WTC11 (cell line): ENCODE measurements at places on chromosomes 5 and 9. TPM values are rescaled to one million over a fixed set of nuclear protein-coding genes. Genes with fewer than 3 reads are reported as not detected.

DNA sequence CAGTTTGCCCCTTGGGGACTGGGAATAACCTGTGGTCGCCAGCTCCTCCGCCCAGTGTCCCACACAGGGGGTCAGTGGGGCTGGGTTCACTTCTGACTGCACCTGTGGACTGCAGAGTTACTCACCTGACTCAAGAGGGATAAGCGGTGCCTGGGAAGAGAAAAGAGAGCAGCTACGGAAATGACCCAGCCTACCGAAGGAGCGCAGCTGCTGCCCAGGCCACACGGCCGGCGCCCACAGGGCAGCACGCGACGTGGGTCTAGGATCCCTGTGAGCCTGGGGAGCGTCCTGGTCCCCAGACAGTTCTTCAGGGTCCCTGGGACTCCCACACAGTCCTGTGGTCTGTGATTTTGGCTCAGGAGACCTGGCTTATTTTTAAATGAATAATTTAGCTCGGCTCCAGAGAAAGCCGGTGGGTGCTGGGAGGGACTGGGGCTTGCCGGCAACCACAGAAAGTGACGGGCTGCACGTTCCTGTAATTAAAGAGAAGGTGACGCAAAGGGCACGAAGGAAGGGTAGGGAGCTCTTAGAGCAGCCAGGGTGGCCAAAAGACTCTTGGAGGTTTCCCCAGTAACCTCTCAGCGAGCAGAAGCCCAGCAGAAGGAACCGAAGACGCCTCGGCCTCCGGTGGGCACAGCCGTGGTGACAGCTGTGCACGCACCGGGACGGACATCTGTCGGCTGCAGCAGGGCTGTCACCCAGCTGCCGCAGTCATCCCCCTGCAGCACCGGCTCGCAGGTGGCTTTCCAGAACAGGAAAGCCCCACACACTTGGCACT, 97.5 kb upstream of the FCN2 start:
- H3K27me3 ChIP-seq: no peaks in the 10 kb centered on the region
- no peak overlapping the region for H3K27ac ChIP-seq
- no peak for DNase-seq
- no peak overlapping the region for H3K4me3 ChIP-seq

DNA sequence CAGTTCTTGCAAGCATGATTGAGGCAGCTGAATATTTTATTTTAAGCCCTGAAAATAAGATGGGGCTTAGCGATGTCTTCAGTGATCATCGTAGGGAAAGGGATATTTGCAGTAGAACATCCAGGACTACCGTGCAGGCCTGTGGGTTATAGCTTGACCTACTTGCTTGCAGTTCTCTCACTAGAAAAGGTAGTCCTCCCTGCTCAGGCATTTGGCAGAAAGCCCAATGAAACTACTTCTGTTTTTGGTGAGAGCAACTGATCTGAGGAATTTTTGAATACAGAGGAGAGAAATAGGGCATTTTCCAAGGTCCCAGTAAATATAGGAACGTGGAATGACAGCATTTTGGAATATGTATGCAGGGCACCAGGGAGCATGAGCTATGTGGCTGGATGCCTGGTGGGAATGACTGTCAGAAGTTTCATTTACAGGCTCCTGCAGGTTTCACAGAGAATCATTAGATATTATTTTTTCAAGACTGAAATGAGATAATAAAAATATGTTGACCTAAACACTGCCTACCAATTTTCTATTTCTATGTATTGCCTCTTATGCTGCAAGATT, 417.9 kb upstream of the ACTBL2 start:
- no peaks in the 10 kb centered on the region for H3K36me3 ChIP-seq

The ADAMTS13 gene
- 12.0 to 16.4 TPM (median 15.9 TPM) in 3 replicates for total RNA-seq

The SETD9 gene
- total RNA-seq: 6.7 to 9.5 TPM (median 8.1 TPM) in 3 replicates

- no peak overlapping the region for H3K4me3 ChIP-seq
- H3K36me3 ChIP-seq: no peaks in the 10 kb centered on the region
- peak; percentile 81 for DNase-seq
- no peak overlapping the region for H3K27ac ChIP-seq
Measured at GRCh38 chr5:38382898-38383297, 124.5 kb downstream of the EGFLAM start.

DNA sequence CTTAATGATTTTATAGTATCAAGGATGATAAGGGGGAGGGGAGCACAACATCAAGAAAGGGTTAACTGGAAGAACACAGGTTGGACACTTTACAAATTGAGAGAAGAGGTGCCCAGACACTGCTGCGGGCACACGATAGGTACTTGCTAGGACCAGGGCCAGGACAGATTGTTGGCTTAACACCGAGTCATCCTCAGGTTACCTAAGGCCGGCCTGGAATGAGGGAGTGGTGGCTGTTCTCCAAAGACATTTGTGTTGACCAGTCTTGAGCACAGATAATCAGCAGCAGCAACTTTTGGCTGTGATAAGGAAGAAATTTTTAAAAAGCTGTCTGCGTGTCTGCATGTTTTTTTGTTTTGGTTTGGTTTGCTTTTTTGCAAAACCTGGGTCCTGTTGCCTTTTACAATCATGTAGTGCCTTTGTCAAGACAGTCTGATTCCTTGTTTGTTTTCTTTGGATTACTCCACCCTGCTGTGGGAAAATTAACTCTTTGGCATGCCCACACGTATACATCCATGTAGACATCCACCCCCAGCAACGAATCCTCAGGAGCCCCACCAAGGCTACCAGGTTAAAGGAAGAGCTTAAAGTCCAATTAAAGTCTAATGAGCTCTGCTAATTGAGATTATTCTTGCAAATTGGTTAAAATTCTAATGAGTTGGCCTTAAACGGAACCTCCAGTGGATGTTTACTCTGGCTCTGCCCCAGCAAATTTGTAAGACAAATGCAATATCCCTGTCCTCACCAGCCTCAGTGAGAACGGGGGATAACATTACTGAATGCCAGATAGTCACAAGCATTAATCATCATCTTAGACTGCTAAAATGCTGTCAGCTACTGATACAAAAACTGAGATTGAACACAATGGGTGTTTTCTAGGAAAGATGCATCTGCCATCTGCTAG, 382.3 kb downstream of the ACTL7B start:
- peaks cover 2% of the 10 kb centered on the region; the same call in 1 of the 2 replicates for H3K36me3 ChIP-seq
- H3K27ac ChIP-seq: no peak overlapping the region
- peaks cover 16% of the 10 kb centered on the region for H3K4me1 ChIP-seq

DNA sequence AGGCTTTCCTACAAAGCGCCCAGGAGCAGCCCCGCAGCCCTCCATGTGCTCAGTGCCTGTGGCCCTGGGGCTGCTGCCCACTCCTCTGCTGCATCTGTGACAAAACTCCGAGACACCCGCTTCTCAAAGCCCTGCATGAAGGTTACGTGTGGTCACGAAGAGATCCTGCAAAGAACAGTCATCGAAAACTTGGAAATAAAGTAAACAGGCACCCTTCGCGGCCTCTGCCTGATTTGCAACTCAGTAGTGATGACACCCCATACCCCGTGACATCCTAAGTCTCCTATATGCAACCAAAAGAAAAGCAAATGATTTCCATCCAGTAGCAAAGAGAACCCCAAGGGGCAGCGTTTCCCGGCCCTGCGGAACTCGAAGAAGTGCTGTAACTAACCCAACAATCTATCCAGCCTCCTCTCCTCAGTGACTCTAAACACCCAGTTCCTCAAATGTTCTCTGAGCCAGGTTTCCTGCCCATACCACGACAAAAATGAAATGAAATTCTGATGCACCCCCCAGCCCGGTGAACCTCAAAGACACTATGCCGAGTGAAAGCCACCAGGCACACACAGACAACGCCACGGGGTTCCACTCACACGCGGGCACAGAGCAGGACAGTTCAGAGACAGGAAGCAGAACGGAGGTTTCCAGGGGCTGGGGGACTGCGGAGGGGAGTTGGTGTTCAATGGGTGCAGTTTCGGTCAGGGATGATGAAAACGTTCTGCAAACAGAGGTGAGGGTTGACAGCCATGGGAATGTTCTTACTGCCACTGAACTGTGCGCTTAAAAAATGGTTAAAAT, 19.0 kb downstream of the NACC2 start:
- peak overlapping the region; percentile 47 for H3K27ac ChIP-seq
- no peaks in the 10 kb centered on the region for H3K27me3 ChIP-seq
- DNase-seq: no peak
- H3K4me3 ChIP-seq: no peak overlapping the region
- H3K4me1 ChIP-seq: 0 out of 2 replicates have a peak, but pooled peaks cover 2% of the 10 kb centered on the region

GRCh38 chr5:162842727-162843126, 594.7 kb upstream of the CCNG1 start:
- H3K36me3 ChIP-seq: no peaks in the 10 kb centered on the region
- H3K4me3 ChIP-seq: no peak overlapping the region
- no peaks in the 10 kb centered on the region for H3K4me1 ChIP-seq
- DNase-seq: no peak
- H3K27ac ChIP-seq: no peak overlapping the region

The HMGXB3 gene
- 27.8 to 31.6 TPM (median 31.4 TPM) in 3 replicates for total RNA-seq

The FSTL4 gene
- total RNA-seq: 5.0 to 6.6 TPM (median 6.1 TPM) in 3 replicates

- H3K36me3 ChIP-seq: no peaks in the 10 kb centered on the region
- no peak overlapping the region for H3K4me3 ChIP-seq
Measured at GRCh38 chr5:72156946-72157624, 49.8 kb downstream of the MAP1B start.

GRCh38 chr9:13213337-13213736, 66.2 kb downstream of the MPDZ start:
- peaks cover 8% of the 10 kb centered on the region for H3K36me3 ChIP-seq
- H3K4me1 ChIP-seq: 0 out of 2 replicates have a peak, but pooled peaks cover 5% of the 10 kb centered on the region
- H3K27me3 ChIP-seq: no peaks in the 10 kb centered on the region
- no peak for DNase-seq

- H3K27ac ChIP-seq: no peak within 1 kb of the TSS
- H3K4me1 ChIP-seq: peaks cover 11% of the 10 kb centered on the region
- peak within 1 kb of the TSS; percentile 77 for H3K4me3 ChIP-seq
- peak; percentile 68 for DNase-seq
- no peaks in the 10 kb centered on the region for H3K36me3 ChIP-seq
Measured at GRCh38 chr9:72149231-72149975, at the start of gene GDA. GDA (plus strand) TSS chr9:72149440; CDS start chr9:72149560, 120 bp downstream.

The STK32A gene
- total RNA-seq: 1.7 to 3.0 TPM (median 3.0 TPM) in 3 replicates

- no peak overlapping the region for H3K4me3 ChIP-seq
- H3K4me1 ChIP-seq: no peaks in the 10 kb centered on the region
- H3K27ac ChIP-seq: no peak overlapping the region
- DNase-seq: no peak
Measured at GRCh38 chr9:83749706-83750105, 41.9 kb upstream of the UBQLN1 start.

The GRM6 gene
- 0.05 to 0.33 TPM in 2 of 3 replicates, not detected in the other for total RNA-seq

GRCh38 chr5:115816226-115817081, at the start of gene CDO1:
CDO1 (minus strand) TSS chr5:115816659; CDS start chr5:115816397, 262 bp downstream.
- peak within 1 kb of the TSS; percentile 95 for H3K4me3 ChIP-seq
- H3K4me1 ChIP-seq: peaks cover 25% of the 10 kb centered on the region
- DNase-seq: peak; percentile 70
- H3K36me3 ChIP-seq: peaks cover 2% of the 10 kb centered on the region; the same call in 1 of the 2 replicates
- H3K27ac ChIP-seq: peak within 1 kb of the TSS; percentile 81

DNA sequence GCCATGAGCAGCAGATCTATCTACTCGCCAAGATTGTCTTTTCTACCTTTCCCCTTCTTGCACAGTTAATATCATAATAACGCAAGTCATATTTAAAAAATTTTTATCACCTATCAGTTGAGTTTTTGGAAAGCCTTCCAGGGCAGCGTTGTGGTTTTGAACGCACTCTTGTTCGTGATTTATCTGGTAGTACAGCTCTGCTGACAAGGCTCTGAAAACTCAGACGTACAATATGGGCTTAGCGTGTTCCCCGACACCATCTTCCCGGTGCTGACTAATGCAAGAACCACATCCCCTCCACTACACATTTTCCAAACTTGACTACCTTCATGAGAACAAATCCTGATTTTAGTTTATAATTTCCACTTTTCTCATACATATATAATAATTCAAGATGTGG, 1.6 kb upstream of the NFIL3 start:
- DNase-seq: no peak
- H3K27ac ChIP-seq: no peak overlapping the region
- no peaks in the 10 kb centered on the region for H3K36me3 ChIP-seq
- H3K4me3 ChIP-seq: peak overlapping the region; percentile 86
- peaks cover 47% of the 10 kb centered on the region for H3K27me3 ChIP-seq

DNA sequence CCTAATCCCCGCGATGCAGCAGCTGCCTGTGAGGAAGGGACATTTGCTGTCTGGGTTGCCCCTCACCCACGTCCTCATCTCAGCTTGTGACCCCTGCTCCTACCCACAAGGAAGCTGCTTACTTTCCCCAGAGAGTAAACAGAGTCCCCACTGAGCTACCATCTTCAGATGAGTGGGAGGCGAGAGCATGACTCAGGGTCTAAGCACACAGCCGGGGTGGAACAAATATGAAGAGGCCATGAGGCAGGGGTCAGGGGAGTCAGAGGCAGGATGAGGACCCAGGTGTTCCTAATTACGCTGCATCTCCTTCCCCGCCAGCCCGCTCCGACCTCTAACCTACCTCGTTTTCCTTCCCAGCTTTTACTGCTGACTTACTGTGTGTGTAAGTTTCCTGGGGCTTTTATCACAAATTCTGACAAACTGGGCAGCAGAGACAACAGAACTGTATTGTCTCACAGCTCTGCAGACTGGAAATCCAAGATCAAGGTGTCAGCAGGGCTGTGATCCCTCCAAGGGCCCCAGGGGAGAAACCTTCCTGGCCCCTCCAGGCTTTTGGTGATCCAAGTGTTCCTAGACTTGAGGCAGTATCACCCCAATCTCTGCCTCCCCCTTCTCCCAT, 94.0 kb upstream of the DNAH5 start:
- DNase-seq: no peak
- H3K4me3 ChIP-seq: no peak overlapping the region
- peaks cover 36% of the 10 kb centered on the region for H3K27me3 ChIP-seq
- peaks cover 58% of the 10 kb centered on the region for H3K4me1 ChIP-seq

The FOXI1 gene
- not detected in 3 replicates for total RNA-seq

GRCh38 chr5:78633700-78634099, 14.9 kb downstream of the LHFPL2 start:
- no peak for DNase-seq
- H3K36me3 ChIP-seq: peaks cover 42% of the 10 kb centered on the region
- H3K4me1 ChIP-seq: peaks cover 33% of the 10 kb centered on the region
- H3K4me3 ChIP-seq: no peak overlapping the region

DNA sequence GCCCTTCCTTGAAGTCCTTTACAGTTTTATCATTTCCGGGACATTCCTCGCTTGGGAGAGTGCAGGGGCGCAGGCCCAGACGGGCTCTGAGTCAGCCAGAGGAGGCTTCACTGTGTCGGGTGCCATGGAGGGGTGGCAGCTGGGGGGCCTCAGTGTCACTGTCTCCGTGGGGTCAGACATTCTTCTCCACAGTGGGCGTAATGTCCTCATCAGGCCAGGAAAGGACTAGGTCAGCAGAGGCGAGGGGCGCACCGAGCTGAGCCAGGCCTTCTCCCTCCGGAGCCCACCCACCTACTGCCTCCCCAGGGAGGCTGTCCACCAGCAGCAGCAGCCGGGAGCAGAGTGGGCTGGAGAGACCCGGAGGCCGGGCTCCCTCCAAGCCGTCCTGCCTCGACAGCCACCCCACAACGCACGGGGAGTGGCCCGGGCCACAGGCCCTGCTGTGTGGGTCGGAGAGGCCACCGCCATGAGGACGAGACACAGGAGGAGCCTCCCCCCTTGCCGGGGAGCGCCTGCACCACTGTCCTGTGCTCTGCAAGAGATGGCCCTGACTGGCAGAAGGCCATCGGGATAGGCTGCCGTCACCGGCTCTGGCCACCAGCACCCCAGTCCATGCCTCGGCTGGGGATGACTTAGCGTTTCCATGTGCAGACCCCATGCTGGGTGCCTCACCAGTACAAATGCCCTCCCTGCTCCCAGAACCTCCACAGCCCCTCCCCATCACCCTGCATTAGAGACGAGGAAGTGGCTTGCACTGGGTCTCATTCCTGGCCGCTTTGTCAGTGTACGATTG, 26.5 kb downstream of the SARDH start:
- peaks cover 5% of the 10 kb centered on the region for H3K4me1 ChIP-seq
- no peak overlapping the region for H3K27ac ChIP-seq
- DNase-seq: peak; percentile 8
- H3K4me3 ChIP-seq: no peak overlapping the region
- H3K36me3 ChIP-seq: no peaks in the 10 kb centered on the region

The BTNL3 gene
- total RNA-seq: not detected in 3 replicates
